ENCODE measurements at places on chromosomes 5 and 9. TPM values are rescaled to one million over a fixed set of nuclear protein-coding genes. Genes with fewer than 3 reads are reported as not detected.

The CD74 gene
- total RNA-seq: 433 TPM

The ZDHHC21 gene
- 9.4 TPM for total RNA-seq

The STKLD1 gene
- 2.3 TPM for total RNA-seq

The INSL4 gene
- not detected for total RNA-seq

The DAB2 gene
- 7.1 TPM for total RNA-seq

The ADAM19 gene
- total RNA-seq: 0.42 TPM

The WDR31 gene
- 1.4 TPM for total RNA-seq

The LCN1 gene
- total RNA-seq: not detected

The MYMK gene
- total RNA-seq: not detected

The SV2C gene
- total RNA-seq: 0.23 TPM
